SJSA1 (cell line): ENCODE measurements at places on chromosomes 12 and 14. TPM values are rescaled to one million over a fixed set of nuclear protein-coding genes. Genes with fewer than 3 reads are reported as not detected.

DNA sequence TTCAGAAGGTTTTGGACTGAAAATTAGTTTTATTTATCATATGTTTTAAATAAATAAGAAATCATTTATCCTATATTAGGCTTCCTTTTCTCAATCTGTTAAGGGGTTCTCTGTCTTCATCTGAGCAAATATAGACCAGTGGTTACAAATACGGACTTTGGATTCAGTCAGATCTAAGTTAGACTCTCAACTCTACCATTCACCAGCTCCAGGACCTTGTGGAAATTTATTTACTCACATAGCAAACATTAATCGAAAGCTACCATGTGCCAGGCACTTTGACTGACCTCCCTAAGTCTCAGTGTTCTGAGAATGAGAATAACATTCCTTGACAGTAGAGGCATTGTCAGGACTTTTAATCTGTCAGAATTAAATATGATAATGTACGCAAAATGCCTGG, 22.3 kb downstream of the KCNK10 start:
- H3K27me3 ChIP-seq, result no peaks in the 10 kb centered on the region
- H3K4me1 ChIP-seq, result no peaks in the 10 kb centered on the region
- no peak overlapping the region for H3K4me3 ChIP-seq
- H3K36me3 ChIP-seq, result no peaks in the 10 kb centered on the region
- no peak for DNase-seq
- H3K27ac ChIP-seq, result no peak overlapping the region

Gene FIGNL2
- total RNA-seq, result not detected in 2 replicates

DNA sequence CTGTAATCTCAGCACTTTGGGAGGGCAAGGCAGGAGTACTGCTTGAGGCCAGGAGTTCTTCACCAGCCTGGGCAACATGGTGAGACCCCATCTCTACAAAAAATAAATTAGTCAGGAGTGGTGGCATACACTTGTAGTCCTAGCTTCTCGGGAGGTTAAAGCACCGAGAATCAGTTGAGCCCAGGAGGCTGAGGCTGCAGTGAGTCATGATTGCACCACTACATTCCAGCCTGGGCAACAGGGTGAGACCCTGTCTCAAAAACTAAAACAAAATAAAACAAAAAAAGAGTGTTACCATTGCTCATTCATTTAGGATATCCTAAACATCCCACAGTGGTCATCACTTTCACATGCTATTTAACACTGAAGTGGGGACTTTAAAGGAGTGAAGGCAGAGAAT, 7.8 kb downstream of the NEK9 start:
- peaks cover 52% of the 10 kb centered on the region for H3K36me3 ChIP-seq
- peaks cover 3% of the 10 kb centered on the region for H3K4me1 ChIP-seq
- H3K4me3 ChIP-seq, result no peak overlapping the region
- no peak for DNase-seq

DNA sequence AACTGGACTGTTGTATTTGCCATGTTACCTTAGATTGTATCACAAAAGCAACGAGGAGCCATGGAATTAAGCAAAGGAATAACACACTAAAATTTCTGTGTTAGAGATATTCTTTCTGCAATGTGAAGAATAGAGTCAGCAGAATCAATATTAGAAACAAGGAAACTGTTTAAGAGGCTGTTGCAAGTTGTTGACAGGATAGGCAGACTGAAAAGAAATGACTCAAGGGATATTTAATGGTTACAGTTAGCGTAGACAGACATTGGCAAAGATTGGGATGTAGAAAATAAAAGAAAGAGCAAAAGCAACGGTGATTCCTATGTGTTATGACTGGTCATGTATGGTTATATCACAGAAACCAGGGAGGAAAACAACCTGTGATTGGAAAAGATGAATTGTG, 299.0 kb upstream of the PPFIA2 start:
- H3K36me3 ChIP-seq, result no peaks in the 10 kb centered on the region
- no peak overlapping the region for H3K4me3 ChIP-seq
- no peaks in the 10 kb centered on the region for H3K4me1 ChIP-seq
- no peaks in the 10 kb centered on the region for H3K27me3 ChIP-seq

DNA sequence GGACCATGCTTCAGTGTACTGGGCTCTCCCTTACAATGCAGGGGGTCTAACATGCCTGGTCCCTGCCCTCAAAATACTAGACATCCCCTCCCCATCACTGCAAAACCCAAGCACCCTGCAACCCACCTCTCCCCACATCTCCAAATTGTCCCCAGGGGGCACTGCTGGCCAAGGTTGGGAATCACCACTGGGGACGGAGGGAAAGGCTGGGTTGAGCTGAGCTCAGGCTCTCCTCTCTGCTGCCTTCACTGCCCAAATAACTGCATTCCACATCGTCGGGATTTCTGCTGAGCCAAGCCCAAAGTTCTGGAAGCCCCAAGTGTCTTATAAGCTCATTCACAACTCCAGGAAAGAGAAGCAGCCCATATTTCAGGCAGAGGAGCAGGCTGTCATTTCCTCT, 69.6 kb downstream of the NT5DC3 start:
- peaks cover 4% of the 10 kb centered on the region; the same call in 1 of the 2 replicates for H3K4me1 ChIP-seq
- no peak overlapping the region for H3K4me3 ChIP-seq
- peak; percentile 62 for DNase-seq
- H3K27me3 ChIP-seq, result no peaks in the 10 kb centered on the region

- H3K27ac ChIP-seq, result no peak overlapping the region
- H3K27me3 ChIP-seq, result no peaks in the 10 kb centered on the region
- no peaks in the 10 kb centered on the region for H3K4me1 ChIP-seq
- DNase-seq, result no peak
- no peak overlapping the region for H3K4me3 ChIP-seq
- no peaks in the 10 kb centered on the region for H3K36me3 ChIP-seq
Measured at GRCh38 chr12:42571327-42572009, 18.1 kb downstream of the PRICKLE1 start.

DNA sequence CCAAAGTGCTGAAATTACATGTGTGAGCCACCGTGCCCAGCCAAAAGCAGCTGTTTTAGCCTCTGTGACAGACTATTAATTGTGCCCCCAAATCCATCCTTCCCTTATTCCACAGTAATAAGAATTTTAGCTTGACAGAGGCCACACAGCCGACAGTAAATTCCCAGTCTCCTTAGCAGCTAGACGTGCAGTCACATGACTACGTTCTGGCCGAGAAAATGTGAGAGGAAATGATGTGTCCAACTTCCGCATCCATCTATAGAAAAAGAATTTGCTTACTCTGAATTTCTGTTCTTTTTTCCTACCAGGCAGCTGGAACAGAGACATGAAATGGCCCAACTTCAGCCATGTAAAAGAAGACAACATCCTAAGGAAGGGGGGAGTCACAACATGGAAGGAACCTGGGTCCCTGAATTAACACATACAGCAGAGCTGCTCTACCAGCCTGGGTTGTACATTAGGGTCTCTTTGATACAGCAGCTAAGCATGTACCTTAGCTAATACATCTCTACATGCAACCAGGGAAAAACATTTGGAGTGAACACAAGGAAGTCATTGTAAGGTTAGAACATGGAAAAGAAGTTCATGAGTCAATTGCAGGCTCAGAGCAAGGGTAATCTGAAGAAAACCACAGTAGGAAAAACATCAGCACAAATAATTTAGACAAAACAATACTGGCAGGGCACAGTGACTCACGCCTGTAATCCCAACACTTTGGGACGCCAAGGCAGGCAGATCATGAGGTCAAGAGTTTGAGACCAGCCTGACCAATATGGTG, 35.5 kb downstream of the CIT start:
- peaks cover 80% of the 10 kb centered on the region for H3K36me3 ChIP-seq
- no peak overlapping the region for H3K27ac ChIP-seq
- H3K27me3 ChIP-seq, result no peaks in the 10 kb centered on the region

Gene ZDHHC22
- 0.03 TPM in 1 of 2 replicates, not detected in the other for total RNA-seq
